Umbilical cord (tissue), 2 donors: ENCODE measurements at places on chromosomes 4 and X.
A peak's percentile ranks its signal among the peaks of the same experiment; 100 is the strongest.

DNA sequence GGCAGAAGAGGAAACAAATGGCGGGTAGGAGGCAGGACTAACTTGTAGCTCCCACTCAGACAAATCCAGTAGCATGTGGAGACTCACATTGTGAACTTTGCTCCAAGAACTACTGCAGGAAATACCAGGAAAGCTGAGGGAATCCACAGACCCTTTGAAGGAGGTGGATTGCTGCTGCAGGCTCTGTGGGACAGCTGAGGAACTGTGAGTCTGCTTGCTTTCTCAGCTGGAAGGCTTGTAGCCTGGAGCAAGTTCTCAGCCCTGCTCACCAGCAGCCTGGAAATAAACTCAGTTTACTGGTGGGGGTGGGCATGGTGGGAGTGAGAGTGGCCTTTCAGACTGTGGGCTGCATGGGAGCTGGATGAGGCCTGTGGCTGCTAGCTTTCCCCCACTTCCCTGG lies 16.0 kb downstream of the RTL3 start:
- no peak for DNase-seq

GRCh38 chr4:94763005-94763404 lies 5.2 kb downstream of the BMPR1B start:
- DNase-seq: no peak

- no peak for DNase-seq
These were observed 497.9 kb upstream of the PCDH10 start for GRCh38 chr4:132651196-132651595.

GRCh38 chr4:77590482-77590881 lies 15.1 kb upstream of the CXCL13 start:
- no peak for DNase-seq

- DNase-seq: no peak
These were observed 82.2 kb downstream of the STIM2 start for GRCh38 chr4:26942871-26943270.

DNA sequence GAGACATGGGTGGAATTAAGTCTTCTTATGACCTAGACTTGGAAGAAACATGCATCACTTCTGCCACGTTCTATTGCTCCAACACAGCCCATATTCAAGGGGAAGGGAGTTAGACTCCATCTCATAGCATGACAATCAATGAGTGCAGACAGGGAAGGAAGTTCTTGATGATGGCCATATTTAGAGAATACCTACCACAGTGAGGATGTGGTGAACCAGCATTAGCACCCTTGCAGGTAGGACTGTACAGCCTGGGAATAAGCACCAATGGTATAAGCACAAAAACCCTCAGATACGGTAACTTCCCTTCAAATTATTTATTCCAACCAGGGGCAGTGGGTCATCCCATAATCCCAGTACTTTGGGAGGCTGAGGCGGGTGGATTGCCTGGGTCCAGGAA lies 29.8 kb downstream of the PAGE2 start:
- no peak for DNase-seq

- DNase-seq: no peak
These were observed 27.4 kb upstream of the CCSER1 start for GRCh38 chr4:90099812-90100211.

DNA sequence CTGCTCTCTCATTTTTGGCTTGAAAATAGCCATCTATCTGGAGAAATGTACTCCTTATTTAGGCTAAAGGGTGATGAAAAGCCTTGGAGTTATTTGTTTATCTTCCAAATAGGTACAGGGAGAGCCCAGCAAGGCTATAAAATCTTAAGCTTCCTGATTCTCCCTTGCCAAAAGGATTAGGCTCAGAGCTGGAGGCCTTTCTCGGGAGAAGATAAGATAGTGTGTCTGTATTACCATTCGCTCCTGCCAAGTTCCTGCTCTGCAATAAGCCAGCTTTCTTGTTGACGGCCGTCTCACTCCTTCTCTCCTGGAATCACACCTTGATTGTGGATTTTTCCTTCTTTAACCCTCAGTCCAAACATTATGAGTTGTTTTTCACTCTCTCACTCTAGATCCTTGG lies 171.8 kb upstream of the TTC29 start:
- DNase-seq: peak; percentile 96

- DNase-seq: peak; percentile 34
These were observed 86.1 kb downstream of the CPE start for GRCh38 chr4:165464813-165465381.
